ENCODE measurements at places on chromosomes 5 and 9.
A peak's percentile ranks its signal among the peaks of the same experiment; 100 is the strongest.

DNA sequence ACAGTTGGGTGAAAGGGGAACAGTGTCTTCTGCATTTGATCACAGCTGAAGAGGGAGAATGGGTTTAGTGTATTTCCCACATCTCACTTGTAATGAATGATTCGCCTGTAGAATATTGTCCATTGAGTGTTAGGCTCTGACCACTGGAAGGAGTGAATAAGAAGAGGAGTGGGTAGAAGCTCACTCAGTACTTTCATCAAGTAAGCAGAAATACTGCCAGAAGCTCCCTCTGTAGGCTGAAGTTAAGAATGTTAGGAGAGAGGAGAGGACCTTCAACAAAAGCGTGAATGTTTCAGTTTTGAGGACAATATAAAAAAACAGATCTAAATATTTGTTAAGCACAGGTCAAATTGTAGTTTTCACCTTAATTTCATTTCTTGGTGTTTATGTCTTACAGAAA lies 27.5 kb downstream of the FSD1L start:
- peak; percentile 17 for DNase-seq

- DNase-seq: no peak
Measured at GRCh38 chr9:137743695-137744094, 124.9 kb downstream of the EHMT1 start.

- DNase-seq: peak; percentile 91
Measured at GRCh38 chr9:91428927-91429351, 5.3 kb upstream of the NFIL3 start.

- DNase-seq: no peak
Measured at GRCh38 chr9:113997610-113998009, 80.5 kb downstream of the AMBP start.
